ENCODE measurements at places on chromosomes 3 and 15. TPM values are rescaled to one million over a fixed set of nuclear protein-coding genes. Genes with fewer than 3 reads are reported as not detected.
A peak's percentile ranks its signal among the peaks of the same experiment; 100 is the strongest.

Gene SLC24A5
- polyA plus RNA-seq: 0.41 TPM

Gene NISCH
- 13.3 TPM for polyA plus RNA-seq

Gene NRROS
- 0.43 TPM for polyA plus RNA-seq

Gene PP2D1
- polyA plus RNA-seq: not detected

DNA sequence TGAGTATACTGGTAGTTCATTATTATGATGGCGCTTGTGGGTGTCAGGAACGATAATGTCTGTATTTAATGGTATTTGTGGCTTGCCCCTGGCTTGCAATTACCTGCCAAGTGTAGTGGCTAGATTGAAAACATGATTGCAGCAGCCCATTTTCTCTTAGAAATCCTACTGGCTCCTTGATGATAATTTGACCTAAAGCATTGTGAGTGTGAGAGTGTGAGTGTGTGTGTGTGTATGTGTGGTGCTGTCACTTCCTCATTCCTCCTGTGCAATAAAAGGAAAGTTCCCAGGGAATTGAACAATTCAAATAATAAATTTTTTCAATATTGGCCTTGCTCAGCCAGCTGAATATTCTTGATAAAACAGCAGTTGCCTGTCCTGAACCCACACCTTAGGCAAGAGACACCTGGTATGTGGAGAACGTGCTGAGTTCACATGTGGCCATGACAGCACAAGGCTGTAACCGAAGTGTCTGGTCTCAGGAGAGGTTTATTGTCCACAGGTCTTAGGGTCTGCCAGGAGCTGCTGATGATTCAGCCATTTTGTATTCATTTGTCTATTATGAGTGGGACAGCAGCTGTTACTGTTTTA is 193.3 kb downstream of the CD47 start:
- no peak for DNase-seq

DNA sequence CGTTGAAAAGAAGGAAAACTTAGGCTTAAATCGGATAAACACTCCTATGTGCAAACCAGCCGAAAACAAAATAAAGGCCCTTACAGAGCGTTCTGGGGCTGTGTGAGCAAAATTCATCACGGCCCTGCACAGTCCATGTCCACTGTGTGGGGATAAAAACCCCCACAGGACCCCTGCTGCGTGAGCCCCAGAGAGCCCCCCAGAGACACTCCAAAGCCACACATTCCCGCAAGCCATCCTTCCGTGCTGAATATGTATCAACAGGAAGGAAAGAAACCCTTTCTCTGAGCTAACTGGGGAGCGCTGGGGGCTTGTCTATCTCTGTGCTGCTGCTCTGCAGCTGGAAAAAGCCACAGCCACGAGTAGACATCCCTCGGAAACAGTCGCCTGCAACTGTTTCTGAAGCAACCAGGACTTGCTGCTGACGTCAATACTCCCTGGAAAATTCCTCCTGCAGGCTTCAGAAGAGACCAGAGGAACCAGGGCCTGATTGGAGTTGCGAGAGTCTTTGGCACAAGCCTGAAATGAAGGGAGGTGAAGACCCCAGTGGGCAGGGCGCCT is 72.7 kb downstream of the NUP210 start:
- DNase-seq: no peak

DNA sequence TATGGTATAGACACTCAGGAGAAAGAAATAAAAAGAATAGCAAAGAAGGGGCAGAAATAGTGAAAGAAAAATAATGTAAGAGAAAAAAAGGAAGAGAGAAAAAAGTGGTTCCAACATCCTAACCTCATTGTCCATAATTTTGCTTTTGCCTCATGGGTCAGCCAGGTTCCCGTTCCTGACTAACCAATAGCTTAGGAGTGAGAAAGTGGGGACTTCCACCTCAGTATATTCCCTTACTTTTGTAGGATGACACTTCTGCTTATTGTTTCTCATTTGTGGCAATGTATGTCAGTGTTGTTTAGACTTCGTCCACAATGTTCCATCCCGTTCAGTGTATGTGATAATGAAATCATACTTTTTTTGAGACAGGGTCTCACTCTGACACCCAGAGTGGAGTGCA is 9.3 kb upstream of the SLC12A8 start:
- no peak for DNase-seq

DNA sequence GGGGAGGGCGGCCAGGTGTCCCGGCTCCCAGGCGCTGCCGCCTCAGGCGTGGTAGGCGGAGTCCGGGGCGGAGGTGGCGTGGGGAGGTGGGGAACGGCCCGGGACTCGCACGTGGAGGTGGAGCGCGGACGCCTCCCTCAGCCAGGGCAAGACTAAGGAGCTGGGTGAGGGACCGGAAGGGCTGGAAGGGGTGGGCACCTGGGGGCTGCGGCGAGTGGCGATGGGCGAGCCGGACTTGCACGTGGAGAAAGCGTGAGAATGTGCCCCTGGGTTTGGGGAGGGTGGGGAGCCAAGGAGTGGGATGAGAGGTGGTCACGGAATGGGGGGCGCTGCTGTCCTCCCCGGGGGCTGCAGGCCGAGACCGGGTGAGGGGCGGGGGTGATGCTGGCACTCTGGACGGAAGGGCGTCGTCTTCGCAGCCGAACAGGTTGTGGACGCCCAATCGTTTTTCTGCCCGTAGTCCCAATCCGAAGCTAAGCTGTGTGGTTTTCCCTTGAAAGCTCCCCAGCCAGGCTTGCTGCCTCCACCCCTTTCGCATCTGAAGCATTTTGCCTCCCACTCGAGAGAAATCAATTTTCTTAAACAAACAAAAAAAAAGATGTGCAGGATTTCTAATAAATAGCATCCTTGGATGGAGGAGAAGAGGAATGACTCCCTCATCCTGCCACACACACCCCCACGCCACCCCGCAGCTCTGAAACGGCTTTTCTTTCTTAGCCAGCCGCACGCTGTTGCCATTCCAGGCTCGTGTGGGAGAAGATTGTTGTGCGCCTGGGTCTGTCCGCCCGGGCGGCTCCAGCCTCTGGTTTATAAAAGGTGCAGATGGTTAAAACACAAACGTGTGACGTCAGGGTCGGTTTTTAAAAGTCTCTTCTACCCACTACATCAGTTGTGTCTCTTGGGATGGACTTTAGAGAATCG is 62.5 kb upstream of the ANKRD28 start:
- DNase-seq: peak; percentile 61

DNA sequence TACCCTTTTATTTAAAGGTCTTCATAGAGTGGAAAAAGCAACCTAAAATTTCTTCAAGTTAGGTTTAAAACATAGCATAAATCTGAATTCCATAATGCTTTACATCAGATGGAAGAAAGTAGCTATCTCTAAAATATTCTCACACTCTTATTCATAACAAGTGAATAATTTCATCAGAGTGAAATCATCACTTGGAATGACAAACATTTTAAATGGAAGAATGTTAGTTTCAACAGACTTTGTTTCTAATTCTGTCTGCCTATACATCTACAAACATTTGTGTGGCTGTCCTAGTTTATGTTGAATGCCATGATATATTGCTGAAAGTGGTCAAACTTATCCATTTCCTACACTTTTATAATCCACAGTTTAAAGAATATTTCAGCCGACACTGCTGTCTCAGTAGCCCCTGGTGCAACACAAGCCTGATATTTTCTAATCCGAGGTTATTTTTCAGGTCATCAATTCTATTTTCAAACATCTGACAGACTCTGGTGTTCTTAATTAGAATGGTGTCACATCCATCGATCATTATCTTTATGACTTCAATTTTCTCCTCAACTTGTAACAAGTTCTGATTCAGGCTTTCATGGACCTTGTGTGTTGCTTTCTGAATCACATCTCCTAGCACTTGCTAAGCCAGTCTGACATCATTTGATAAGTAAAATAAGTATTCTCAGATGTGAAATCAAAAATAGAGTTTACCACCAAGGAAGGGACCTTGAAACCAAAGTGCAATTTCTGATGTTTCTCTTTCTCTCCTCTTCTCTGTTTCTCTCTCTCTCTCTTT is 17.1 kb upstream of the CNTN3 start:
- DNase-seq: no peak

DNA sequence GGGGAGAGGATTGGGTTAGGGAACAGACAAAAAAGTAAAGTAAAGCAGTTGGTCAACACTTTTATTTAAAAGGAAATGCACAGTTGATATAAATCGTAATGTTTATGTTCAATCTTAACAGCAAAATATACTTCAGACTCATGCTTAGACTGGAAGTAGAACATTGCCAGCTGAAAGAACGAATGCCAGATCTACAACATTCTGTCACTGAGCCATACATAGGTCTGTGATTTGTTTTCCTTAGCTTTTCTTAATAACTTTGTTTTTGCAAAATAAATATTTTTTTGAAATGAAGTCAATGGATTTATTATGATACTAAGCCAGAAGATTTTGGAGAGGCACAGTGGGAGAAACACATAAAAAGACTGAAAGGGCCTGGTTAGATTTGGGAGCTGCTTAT is 62.0 kb downstream of the LEKR1 start:
- no peak for DNase-seq

DNA sequence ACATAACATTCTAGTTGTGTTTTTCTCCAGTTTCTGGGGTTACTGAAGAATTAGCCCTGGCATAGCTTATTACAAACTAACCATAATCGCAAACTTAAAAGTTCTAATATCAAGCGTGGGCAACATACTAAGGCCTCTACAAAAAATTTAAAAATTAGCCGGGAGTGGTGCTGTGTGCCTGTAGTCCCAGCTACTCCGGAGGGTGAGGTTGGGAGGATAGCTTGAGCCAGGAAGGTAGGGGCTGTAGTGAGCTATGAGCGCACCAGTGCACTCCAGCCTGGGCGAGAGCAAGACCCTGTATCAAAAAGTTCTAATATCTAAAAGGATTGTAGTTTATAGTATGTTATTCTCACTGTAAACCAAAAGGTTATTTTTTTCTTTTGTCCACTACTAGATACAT is 1.1 kb downstream of the OIP5 start:
- DNase-seq: no peak

DNA sequence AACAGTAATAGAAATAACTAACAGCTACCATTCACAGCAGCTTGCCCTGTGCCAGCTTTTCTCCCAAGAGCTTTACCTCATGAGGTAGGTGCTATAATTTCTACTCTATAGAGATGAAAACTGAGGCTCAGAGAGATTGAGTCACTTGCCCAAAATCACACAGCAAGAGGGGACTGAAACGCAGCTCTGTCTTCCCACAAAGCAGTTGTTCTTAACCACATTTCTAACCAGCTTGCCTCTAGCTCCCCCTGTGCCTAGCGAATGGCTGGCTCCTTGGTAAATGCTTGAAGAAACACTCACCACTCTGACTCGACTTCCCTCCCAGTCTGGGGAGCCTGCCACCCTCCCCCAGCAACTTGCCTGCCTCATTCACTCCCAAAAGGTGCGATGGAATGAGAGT is 15.6 kb upstream of the TMEM40 start:
- no peak for DNase-seq

GRCh38 chr3:13376091-13376490 is 44.0 kb downstream of the NUP210 start:
- no peak for DNase-seq

GRCh38 chr15:68816795-68817303 is 3.8 kb downstream of the ANP32A start:
- no peak for DNase-seq

DNA sequence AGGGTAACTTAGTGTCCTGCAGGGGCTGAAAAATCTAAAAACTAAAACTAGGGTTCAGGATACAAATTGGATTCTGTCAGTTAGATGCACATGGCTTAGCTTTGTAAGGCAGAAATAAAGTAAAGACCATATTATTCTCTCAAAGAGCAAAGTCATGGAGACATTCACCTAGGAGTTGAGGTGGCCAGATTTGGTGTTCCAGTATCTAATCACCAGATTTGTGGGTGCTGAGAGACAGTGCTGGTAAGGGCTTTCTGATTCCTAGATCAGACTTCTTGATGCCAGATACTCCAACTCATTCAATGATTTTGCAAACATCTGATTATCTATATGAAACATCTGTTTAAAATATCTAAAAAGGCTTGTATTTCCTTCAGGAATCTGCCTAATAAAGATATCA is 28.3 kb upstream of the TBC1D5 start:
- no peak for DNase-seq

- DNase-seq: peak; percentile 51
These were observed 51.9 kb downstream of the GOLM2 start for GRCh38 chr15:44340410-44340809.

Data from aorta (tissue), 5 donors.